ENCODE measurements at places on chromosomes 7 and 10. TPM values are rescaled to one million over a fixed set of nuclear protein-coding genes. Genes with fewer than 3 reads are reported as not detected.
A peak's percentile ranks its signal among the peaks of the same experiment; 100 is the strongest.

- DNase-seq: no peak
These were observed 5.4 kb downstream of the PLAC9 start for GRCh38 chr10:80137920-80138319.

- no peak for DNase-seq
These were observed 291.6 kb downstream of the RNLS start for GRCh38 chr10:88291289-88292184.

DNA sequence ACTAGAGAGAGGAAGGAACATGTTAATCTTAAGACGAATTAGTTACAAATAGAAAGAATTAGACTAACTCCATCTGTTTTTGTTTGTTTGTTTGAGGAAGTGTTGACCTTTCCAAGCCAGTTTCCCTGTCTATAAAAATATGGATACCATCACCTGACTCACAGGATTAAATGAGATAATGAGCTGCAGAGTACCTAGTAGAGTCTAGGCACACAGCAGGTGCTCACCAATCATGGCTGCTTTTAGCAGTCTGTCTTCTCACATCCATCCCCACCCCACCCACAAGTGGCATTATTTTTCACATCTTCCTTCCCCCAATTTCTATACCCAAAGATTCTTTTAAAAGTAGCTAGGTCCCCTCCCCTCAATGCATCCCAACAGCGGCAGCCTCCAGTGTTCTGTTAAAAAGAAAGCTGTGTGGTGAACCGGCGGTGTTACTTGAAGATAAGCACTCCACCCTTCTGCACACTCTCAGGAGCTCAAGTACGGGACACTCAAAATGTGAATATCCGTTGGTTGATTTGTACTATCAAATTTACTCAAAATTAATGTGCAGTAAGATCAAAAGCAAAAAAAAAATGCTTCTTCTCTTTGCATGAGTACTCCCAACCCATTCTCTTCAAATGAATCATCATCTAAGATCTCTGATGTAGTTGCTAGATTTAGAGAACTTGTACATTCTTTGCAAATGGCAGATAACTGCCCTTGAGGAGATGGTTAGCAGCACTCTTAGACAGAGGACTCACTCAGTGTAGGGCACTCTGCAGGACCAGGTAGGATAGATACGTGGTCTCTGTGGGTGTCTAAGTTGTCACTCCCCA is 145.4 kb upstream of the ASAH2 start:
- DNase-seq: no peak

- no peak for DNase-seq
These were observed 443 bp downstream of the RNF32 start for GRCh38 chr7:156640949-156641485.

GRCh38 chr7:39676346-39676745 is 53.0 kb downstream of the RALA start:
- no peak for DNase-seq

DNA sequence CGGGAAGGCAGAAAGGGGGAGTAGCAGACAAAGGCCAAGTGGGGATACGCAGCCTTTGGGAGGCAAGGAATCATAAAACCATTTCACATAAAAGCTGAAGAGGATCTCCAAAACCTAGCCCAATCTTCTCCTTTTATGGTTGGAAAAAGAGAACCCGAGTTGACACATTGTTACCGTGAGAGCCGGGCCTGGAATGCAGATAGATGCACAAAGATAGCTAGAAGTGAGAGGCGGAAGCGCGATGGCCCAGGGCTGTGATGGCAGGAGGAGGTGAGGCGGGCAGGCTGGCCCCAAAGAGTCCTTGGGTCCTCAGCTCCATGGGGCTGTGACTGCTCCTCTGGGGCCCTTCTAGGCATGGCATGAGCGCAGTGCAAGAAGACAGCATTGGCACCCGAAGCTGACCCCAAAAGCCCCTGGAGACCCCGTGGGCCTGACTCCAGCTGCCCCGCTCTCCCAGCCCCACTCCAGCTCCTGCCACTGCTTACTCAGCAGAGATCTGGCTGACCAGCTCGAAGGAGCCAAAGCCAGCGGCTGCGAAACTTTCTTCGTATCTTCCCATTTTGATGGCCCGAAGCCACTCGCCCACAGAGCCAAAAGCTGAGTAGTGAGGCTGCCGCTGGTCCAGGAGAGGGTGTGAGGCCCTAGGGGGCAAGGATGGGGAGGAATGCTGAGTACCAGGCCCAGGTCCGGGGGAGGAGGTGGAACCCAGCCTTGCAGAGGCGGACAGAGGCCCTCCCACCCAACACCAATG is 22.5 kb downstream of the EPHB4 start:
- no peak for DNase-seq

DNA sequence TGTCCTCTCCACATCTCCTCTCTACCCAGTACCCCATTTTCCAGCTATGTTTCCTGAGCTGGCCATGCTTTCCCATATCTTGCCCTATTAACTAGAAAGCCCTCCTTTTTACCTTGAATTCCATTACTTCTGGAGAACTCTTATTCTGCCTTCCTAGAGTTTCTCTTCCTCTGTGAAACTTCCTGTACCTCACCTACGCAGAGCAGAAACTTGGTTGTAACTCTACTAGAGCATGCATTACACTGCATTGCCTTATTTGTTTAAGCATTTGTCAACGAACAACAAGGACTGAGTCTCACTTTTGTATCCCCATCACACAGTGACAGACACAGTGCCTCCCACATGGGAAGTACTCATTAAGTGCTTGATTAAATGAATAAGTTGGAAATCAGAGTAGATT is 36.4 kb downstream of the VCL start:
- DNase-seq: no peak

GRCh38 chr10:102620591-102621442 is 23.5 kb upstream of the TRIM8 start:
- no peak for DNase-seq

DNA sequence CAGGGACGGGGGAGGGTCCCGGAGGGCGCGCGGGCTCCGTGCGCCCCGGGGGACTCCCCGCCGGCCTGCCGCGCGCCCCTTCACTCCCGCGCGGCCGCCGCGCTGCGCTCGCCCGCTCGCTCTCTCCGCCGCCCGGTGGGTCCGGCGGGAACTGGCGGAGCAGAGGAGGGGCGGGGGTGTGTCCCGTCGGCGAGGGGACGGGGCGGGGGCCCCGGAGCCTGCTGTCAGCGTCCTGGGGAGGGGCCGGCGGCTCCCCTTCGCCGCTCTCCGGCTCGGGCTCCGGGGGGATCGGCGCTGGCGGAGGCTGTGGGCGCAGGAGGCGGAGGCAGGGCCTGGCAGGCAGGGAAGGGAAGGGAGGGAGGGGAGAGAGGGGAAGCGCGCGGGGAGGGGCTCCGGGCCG is at the start of gene SH3PXD2A:
Gene SH3PXD2A, minus strand, starts transcription at position 153 of the 400 bp plus-strand sequence. CDS start 310 bp downstream, outside the sequence.
- peak; percentile 78 for DNase-seq

GRCh38 chr7:46814516-46815250 is 767.2 kb downstream of the TNS3 start:
- DNase-seq: no peak

DNA sequence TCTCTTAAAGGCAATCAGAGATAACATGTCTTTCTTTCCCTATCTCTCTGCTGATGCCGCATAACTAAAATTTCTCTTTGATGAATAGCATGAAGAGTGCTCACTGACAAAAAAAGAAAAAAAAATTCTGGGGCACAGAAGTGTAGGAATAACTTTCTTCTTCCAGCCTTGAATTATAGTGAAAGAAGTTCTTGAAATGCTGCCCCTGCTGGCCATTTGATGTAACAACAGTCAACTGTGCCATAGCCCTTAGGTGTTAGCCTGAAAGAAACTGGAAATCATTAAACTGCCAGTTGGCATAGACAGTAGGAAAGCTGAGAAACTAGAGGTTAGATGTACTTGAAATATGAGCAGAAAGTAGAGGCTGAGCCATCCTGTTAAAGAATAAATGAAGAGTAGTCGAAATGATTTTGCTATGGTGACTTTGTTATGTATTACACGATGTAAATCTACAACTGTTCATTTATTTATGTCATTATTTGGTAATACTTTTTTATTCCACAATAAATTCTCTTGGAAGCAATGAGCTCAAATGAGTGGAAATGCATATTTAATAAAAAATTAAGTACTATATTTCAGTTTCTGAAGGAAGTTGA is 48.3 kb upstream of the FAM171A1 start:
- DNase-seq: no peak

DNA sequence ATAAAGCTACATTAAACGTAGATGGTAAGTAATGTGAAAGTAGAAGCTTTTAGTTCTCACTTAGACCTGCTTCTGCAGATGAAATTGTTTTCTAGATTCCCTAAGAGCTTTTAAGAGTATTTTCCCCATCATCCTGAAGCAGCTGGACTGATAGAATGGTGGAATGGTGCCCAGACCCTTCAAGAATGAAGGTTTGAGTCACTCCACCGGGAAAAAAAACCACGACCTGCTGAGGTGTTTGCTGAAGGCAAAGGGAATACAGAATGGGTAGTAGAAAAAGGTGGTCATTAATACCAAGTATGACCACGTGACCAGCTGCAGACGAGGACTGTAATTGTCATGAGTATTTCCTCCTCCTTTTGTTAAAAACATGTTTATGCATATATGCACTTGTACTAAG is 79.2 kb upstream of the PTPRZ1 start:
- DNase-seq: no peak

- DNase-seq: no peak
These were observed 1.2 kb downstream of the HSPA14 start for GRCh38 chr10:14839305-14839695.

GRCh38 chr7:134845461-134845860 is 66.0 kb downstream of the CALD1 start:
- DNase-seq: no peak

- DNase-seq: no peak
These were observed 15.2 kb downstream of the RAB11FIP2 start for GRCh38 chr10:118031351-118032075.

DNA sequence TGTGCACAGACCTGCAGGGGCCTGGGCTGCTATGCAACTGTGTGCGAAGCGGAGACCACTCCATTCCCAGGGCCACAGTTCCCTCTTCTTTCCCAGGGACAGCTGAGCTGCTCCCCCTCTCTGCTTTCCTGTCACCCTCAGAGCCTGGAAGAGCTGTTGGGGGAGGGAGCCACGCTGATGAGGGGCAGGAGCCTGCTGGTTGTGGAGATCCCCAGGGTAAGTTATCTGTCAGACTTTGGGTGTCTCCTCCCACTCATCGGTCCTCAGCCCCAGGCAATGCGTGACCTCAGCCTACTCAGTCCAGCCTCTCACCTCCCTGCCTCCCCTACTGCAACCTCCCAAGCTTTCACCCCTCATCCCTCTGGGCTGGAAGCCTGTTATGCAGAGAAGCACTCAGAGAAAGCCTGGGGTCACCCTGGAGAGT is 53.5 kb downstream of the ZNF467 start:
- DNase-seq: no peak

GRCh38 chr10:121245754-121246153 is 352.5 kb downstream of the FGFR2 start:
- DNase-seq: no peak

- DNase-seq: no peak
These were observed 2.5 kb upstream of the ZNF33A start for GRCh38 chr10:38007991-38008390.

DNA sequence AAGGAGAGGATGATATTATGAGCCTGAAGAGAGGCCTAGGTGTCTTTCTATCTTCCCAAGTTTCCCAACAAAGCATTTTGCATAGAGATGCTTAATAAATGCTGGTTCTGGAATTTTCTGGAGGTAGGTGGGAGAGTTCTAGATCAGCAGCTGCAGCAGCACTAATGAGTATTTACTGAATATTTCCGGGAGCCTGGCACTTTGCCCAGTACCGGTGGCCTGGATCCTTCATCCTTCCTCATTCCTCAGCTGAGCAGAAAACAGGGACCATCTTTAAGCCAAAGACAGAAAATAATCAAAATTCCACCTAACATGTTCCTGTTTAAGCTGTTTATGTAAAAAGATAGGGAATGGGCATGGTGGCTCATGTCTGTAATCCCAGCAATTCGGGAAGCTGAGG is 813.2 kb upstream of the AUTS2 start:
- no peak for DNase-seq

- no peak for DNase-seq
These were observed 56.8 kb upstream of the FAM171A1 start for GRCh38 chr10:15427843-15428414.

The NODAL gene
- total RNA-seq: 6.3 TPM

The GPR158 gene
- total RNA-seq: 0.86 TPM

The KCP gene
- 1.8 TPM for total RNA-seq

The DYNC1I1 gene
- total RNA-seq: 0.58 TPM
